ENCODE measurements at places on chromosomes 4 and X. TPM values are rescaled to one million over a fixed set of nuclear protein-coding genes. Genes with fewer than 3 reads are reported as not detected.

- DNase-seq: no peak
- no peaks in the 10 kb centered on the region for H3K27me3 ChIP-seq
- no peak overlapping the region for H3K4me3 ChIP-seq
- no peaks in the 10 kb centered on the region for H3K36me3 ChIP-seq
Measured at GRCh38 chr4:10226756-10227155, 110.2 kb upstream of the WDR1 start.

GRCh38 chr4:137519406-137519805, 12.9 kb downstream of the PCDH18 start:
- no peaks in the 10 kb centered on the region for H3K36me3 ChIP-seq
- no peak for DNase-seq
- no peak overlapping the region for H3K4me3 ChIP-seq
- H3K27me3 ChIP-seq: no peaks in the 10 kb centered on the region

DNA sequence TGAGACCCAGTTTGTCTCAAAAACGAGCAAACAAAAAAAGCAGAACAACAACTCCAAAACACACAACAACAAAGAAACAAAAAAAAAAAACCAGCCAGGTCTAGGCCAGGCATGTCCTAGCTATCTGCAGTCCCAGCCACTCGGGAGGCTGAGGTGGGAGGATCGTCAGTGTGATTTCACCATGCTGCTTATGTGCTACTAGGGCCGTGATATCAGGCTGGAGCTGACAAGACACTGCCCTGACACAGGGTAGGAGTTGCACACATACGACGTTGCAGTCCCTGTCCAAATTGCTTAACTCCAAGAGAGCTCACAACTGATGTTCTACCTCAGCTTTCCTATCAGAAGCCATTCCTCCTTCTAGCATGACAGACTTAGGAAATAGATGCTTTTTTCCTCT, 204.9 kb downstream of the AASDH start:
- no peak overlapping the region for H3K27ac ChIP-seq
- DNase-seq: no peak
- no peak overlapping the region for H3K4me3 ChIP-seq
- H3K27me3 ChIP-seq: peaks cover 6% of the 10 kb centered on the region

GRCh38 chr4:133808151-133808550, 393.4 kb downstream of the PABPC4L start:
- H3K4me3 ChIP-seq: no peak overlapping the region
- H3K4me1 ChIP-seq: no peaks in the 10 kb centered on the region
- no peak overlapping the region for H3K27ac ChIP-seq
- no peaks in the 10 kb centered on the region for H3K36me3 ChIP-seq

DNA sequence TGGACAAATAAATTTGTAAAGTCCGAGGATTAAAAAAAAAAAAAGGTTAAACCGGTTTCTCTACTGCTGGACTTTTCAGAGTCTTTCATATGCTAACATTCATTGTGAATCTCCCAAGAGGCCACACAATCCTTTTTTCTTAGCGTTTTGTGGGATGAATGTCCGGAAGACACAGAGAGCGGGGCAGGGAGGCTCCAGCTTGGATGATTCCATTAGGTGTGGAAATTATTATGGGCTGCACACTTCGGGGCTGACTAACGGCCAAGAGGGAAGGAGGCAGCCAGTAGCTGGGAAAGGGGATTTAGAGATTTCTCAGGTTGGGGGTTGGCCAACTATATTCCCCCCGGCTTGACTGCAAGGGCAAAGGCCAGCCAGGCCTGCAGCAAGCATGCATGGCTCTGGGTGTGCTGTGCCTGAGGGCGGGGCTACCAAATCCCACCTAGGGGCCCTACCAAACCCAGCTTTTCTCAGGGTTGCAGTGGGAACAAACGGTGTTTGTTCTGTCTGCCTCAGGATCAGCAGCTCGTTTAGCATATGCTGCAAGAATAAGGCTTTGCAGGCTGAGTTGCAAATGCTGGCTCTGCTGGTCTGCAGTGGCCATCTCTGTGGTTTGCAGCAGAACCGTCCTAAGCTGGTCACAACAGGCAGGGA, 28.6 kb downstream of the NYX start:
- no peaks in the 10 kb centered on the region for H3K27me3 ChIP-seq
- no peak overlapping the region for H3K4me3 ChIP-seq
- no peaks in the 10 kb centered on the region for H3K36me3 ChIP-seq
- no peak overlapping the region for H3K27ac ChIP-seq

DNA sequence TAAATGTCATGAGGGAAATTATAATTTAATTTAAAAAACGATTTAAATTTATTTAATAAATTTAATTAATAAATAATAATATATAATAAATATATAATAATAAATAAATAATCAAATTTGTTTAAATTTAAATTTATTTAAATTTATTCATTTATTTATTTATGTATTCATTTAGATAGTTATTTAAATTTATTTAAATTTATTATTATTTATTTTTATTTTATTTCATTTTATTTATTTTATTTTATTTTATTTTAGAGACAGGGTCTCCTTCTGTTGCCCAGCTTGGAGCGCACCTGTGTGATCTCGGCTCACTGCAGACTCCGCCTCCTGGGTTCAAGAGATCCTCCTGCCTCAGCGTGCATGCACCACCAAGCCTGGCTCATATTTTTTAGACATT, 18.4 kb upstream of the PPP2R3B start:
- H3K27me3 ChIP-seq: no peaks in the 10 kb centered on the region
- peaks cover 5% of the 10 kb centered on the region for H3K36me3 ChIP-seq
- H3K27ac ChIP-seq: no peak overlapping the region

Gene TMEM255A
- 0.34 TPM for total RNA-seq

Gene SHROOM2
- not detected for total RNA-seq

Gene ASMT
- not detected for total RNA-seq
